ENCODE measurements at places on chromosomes 3 and 15.

- DNase-seq, result no peak
Observed at GRCh38 chr3:52636673-52637072, 49.0 kb downstream of the PBRM1 start.

GRCh38 chr3:119357190-119357589 is 63.0 kb downstream of the ARHGAP31 start:
- no peak for DNase-seq

DNA sequence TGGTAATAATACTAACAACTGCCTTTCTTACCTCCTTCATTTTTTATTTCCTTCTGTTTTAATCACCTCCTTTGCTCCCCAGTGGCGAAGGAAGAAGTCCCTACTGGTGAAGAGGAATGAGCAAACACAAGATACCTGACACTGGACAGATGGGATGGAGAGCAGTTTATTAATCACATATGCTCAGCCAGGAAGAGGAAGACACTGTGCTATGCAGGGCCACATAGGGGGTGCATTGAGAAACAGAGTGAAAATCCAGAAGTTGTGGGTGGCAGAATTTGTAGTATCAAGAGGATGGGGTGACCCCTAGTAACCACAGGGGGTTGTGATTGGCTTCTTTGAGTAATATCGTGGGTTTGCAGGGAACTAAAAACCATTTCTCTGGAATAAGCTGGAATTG is 1041.9 kb downstream of the OTOL1 start:
- no peak for DNase-seq

DNA sequence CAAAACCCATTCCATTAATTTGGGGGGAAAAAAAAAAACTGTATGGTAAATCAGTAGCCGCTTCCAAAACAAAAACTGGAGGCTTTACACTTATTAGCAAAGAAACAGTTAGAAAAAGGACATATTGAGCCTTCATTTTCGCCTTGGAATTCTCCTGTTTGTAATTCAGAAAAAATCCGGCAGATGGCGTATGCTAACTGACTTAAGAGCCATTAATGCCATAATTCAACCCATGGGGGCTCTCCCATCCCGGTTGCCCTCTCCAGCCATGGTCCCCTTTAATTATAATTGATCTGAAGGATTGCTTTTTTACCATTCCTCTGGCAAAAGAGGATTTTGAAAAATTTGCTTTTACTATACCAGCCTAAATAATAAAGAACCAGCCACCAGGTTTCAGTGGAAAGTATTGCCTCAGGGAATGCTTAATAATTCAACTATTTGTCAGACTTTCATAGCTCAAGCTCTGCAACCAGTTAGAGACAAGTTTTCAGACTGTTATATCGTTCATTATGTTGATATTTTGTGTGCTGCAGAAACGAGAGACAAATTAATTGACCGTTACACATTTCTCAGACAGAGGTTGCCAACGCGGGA is 9.4 kb upstream of the RPL24 start:
- DNase-seq, result no peak

GRCh38 chr3:188881954-188882641 is 289.7 kb upstream of the TPRG1 start:
- DNase-seq, result no peak

DNA sequence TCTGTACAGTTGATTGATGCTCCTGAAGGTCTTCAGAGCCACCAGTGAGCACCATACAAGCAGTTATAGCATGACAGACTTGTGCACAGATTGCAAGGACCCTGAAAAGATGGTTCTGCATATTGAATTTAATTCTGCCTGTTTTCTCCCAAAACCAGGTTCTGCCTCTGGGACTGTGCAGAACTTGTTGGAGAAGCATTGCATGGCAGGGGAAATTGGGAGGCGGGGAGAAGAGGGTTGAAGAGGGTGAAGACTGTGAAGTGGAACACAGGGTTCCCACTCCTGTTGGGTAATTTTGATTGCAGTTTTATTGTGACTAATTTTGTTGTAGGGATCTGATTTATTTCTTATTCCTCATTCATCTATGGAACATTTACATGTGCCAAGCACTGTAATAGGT is 10.3 kb downstream of the ZNF80 start:
- no peak for DNase-seq

DNA sequence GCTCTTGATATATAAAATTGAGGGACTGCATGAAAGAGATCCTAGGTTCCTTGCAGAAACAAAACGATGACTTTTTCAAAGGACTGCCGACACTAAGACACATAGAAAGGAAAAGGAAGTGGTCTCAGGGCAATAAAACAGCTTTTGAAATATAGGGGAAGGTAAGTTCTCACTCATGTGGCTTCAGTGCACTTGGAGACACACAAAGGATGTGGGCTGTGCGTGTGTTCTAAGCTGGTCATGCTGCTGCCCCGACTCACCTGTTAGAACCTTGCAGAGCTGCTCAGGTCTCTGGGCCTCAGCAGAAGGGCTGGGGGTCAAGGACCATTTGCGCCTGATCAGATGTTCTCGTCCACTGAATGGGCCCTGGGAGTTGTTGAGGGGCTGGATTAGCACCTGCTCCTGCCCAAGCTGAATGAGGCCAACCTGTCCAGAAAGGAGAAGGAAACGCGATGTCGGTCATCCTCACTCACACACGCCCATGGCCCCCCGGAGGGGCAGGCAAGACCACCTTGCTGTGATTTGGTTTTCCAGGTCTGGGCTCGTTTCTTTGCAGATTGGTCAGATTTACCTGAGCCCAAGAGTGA is 11.1 kb downstream of the ADAMTS17 start:
- peak; percentile 6 for DNase-seq

DNA sequence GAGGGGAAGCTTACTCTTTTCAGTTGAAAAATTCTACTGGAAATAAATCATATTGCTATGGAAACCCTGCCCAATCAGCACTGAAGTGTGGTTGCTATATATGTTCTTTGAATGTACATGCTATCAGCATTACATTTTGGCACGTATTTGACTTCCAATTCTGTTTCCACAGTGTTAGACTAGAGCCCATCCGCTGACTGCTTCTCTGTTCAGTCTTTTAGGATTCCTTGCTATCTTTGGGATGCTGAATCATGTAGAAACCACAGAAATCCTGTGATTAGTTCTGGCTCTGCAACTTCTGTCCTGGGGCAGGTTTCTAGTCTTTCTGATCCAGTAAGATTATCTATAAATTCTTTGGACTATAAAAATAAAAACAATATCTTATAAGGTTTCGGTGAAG is 128.2 kb upstream of the SLC7A14 start:
- DNase-seq, result no peak

DNA sequence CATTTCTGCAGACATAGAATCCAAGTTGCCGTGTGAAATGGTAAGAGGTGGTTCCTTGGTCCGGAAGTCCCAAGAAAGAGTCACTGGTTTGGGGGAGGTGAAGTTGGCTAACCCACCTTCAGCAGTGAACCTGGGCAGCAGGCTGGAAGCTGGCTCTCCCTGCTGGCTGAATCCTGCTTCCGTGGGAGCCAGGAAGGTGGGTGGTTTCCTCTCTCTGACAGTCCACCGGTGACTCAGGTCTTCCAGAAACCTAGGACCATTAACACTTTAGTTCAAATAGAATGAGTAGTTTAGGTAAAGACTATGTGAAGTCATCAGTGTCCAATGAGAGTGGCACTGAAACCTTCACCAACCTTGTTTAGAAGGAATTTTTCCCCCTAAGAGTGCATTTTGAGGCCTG is 87.4 kb upstream of the CACNA2D3 start:
- no peak for DNase-seq

DNA sequence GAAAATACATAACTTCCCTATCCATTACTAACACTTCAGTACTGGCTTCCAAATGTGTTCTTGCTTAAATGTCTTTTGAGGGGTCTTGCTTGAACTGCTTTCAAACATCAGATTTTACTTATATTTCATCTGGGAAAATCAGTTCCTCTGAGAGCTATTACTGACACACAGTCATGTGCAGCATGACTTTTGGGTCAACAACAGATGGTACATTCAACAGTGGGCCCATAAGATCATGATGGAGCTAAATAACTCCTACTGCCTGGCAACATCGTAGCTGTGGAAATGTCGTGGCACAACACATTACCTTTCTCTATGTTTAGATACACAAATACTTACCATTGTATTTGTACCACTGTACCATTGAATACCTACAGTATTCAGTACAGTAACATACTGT is 43.8 kb downstream of the WWTR1 start:
- DNase-seq, result no peak

GRCh38 chr15:40333922-40334492 is 6.7 kb downstream of the CCDC9B start:
- no peak for DNase-seq

DNA sequence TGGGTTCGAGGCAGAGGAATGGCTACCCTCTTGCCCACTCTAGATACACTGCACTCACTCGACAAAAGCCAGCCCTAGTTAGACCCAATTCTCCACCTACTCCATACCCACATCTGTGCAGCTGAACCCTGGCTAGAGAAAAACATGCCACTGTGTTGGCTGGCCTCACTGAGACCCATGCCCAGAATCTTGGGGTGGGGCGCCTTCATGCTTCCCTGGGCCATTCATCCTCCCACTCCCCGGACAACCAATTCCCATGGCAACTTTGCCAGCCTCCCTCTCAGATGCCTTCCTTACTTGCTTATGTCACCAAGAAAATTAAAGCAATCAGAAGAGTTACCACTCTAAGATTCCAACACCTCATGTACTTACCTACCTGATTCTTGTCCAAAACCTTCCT is 9.2 kb upstream of the LIMD1 start:
- DNase-seq, result no peak

DNA sequence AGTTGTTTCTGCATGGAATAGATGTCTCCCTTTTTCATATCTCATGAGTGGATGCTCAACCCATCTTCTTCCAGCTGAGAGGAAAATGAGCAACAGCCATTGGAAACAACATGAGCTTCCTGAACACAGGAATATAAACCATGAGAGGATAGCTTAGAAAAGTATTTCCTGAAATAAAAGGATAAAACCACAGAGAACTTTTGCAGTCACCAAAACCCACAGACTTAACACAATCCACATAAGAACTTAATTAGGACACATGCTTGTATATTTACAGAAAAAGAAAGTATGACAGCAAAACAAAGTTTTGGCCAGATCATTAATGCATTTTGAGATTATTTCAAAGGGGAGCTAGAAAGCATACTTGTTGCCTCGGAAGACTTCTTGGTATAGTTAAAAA is 180.5 kb upstream of the RASGRP1 start:
- DNase-seq, result no peak

All from activated CD4-positive, CD25-positive, alpha-beta regulatory T cell (primary cell).